AG08395 (cell line): ENCODE measurements at places on chromosomes 7 and 10.

DNA sequence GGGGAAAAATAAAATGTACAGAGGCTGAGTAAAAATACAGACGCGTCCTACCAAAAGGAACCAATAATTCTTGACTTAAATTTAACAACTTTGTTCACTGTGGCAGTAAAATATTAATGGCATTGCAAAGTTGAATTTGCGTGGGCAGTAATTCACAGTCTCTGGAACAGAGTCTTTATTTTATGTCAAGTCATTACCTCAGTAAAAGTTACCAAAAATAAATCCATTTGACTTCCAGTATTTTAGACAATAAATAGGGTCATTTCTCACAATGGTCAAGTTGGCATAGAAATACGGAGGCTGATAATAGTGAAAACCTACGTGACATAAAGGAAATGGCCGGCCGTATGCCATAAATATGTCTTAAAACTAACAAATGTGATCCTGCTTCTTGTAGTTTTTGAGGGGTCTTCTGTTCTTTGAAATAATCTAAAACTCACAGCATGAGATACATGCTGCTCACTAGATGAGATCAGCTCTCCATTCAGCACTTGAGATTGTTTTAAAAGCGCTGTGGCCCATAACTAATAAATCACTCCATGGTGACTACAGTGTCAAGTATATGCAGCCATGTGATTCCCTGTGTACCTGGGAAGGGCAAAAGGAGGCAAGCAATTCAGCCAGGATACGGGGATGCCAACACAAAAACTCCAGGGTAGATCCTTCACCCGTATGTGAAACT lies 75.3 kb downstream of the DOCK4 start:
- DNase-seq, result no peak

- no peak for DNase-seq
Observed at GRCh38 chr10:65931291-65932070, 994.4 kb upstream of the LRRTM3 start.

GRCh38 chr10:517872-518475 lies 171.5 kb downstream of the DIP2C start:
- DNase-seq, result no peak

DNA sequence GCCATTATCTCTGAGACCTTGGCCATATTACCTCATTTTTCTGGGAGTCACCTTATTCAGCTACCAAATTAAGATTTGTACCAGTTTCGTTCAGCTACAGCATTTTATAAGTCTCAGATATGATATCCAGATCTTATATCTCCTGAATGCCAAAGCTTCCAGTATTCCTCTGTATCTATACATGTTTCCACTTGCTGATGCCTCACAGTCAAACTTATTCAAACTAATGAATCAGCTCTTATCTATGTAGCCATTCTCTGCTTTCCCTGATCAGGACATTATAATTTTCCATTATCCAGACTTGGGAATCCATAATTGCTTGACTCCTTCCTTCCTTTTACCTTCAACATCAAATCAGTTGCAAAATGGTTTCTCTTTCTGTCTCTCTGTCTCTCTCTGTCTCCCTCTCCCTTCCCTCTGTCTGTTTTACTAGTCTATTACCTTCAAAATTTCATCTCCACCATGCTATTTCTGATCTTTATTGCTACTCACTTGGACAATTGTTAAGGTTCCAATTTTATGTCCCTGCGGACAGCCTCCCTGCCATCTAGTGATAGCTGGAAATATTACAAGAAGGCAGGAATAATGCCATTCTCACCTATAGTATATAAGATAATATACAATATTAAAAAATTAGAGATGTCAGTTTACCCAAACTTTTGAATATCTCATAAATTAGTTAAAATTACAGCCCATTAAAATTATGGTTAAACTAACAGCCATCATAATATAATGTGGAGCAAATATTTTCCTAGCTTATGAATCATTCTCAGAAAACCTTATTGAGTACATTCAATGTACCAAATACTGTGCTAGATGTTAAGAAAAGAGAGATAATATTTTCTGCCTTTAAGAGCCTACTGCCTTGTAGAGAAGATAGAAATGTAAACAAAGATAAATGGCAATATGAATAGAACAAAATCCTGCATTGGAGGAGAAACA lies 89.8 kb downstream of the PCLO start:
- no peak for DNase-seq

GRCh38 chr7:103307503-103308231 lies 10.4 kb downstream of the PMPCB start:
- no peak for DNase-seq

DNA sequence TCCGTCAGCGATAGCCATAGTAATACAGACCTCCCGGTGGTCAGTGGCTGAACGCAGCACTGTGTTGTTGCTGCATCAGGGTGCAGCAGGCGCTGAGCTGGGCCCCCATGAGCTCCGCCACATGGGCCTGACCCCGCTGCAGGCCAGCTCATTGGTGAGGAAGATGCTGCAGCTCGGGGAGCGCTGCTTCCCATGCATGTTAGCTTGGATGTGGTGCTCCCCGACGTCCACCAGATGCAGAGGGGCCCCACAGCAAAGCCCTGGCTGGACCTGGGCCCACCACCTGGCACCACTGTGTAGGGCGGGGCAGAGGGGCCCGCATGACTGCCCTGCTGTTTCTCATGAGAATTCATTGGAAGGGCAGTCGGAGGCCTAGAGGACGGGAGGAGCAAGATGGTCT lies 50.8 kb downstream of the WDR37 start:
- DNase-seq, result no peak

DNA sequence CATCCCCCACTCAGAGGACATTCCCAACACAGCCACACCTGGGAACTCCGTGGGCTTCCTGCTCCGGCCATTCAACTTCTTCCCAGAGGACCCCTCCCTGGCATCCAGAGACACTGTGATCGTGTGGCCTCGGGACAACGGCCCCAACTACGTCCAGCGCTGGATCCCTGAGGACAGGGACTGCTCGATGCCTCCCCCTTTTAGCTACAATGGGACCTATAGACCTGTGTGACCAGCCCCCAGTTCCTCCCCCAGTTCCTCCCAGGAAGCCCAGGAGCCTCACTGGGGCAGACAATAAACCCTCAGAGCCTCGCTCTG lies 8.6 kb downstream of the AOC1 start:
- no peak for DNase-seq

DNA sequence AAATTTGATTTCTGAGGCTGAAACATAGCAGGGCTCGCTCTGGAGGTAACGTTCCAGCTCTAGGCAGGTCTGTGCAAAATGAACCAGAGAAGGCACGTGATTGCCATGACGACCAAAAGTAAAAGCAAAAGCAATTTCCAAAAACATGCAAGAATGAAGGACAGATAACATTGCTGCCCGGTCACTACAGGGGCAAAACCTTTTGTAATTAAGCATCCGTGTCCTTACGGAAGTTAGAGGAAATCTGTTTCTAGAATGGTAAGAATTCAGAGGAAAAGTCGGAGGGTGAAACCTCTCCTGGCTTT lies 2.9 kb downstream of the KLF6 start:
- DNase-seq, result no peak

- no peak for DNase-seq
Observed at GRCh38 chr7:21107101-21107500, 320.4 kb upstream of the SP8 start.

GRCh38 chr10:78927257-78927995 lies 141.3 kb upstream of the ZMIZ1 start:
- DNase-seq, result no peak

DNA sequence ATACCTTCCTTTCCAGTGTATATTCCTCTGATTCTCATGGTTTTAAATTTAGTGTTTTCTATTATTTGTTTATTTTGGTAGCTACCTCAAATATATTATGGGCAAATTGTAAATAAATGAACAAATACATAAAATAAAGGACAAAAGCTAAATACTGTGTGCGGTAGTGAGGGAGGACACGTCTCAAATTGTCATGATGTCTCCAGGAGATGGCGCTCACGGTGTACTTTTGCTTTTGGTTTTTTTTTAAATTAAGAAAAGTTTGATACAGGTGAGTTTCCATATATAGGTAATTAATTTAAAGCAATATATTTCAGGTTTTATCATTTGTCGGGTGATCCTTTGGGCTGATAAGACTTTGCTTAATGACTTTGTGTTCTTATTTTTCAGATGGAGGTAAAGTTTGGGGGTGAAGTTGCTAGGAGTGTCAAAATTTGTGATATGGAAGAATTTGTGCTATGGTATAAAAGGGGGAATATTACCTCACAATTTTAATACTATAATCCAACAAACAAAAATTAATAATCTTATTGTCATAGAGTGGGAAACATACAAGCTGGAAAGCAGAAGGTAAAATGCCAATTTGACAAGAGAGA lies 68.4 kb upstream of the TMEM229A start:
- DNase-seq, result peak; percentile 7
